ENCODE measurements at places on chromosomes 2 and 18.

- no peak for DNase-seq
Measured at GRCh38 chr2:227642656-227643055, 23.9 kb upstream of the SCYGR5 start.

DNA sequence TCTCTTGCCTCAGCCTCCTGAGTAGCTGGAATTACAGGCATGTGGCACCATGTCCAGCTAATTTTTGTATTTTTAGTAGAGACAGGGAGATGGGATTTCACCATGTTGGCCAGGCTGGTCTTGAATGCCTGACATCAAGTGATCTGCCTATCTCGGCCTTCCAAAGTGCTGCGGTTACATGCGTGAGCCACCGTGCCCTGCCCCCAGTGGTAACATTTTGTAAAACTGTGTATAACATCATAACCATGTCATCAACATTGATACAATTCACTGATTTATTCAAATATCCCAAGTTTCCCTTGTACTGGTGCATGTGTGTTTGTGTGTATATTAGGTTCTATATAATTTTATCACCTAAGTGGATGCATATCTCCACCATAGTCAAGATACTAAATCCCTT, 70.0 kb downstream of the PDCL3 start:
- DNase-seq, result no peak

GRCh38 chr2:151878655-151879563, 50.7 kb upstream of the ARL5A start:
- DNase-seq, result no peak

DNA sequence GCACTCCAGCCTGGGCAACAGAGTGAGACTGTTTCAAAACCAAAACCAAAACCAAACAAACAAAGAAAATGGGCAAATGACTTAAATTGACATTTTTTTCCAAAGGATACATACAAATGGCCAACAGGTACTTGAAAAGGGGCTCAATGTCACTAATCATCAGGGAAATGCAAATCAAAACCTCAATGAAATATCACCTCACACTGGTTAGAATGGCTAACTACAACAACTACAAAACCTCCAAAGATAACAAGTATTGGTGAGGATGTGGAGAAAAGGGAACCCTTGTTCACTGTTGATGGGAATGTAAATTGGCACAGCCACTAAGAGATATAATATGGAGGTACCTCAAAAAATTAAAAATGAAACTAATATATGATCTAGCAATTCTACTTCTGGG, 213.2 kb upstream of the HS6ST1 start:
- no peak for DNase-seq

GRCh38 chr18:39007031-39007902, 1441.7 kb upstream of the CELF4 start:
- no peak for DNase-seq

All from activated T-helper 2 cell treated with anti-CD3 and anti-CD28 coated beads, Interferon-gamma antibody, Interleukin-2, Interleukin-4, amounts not matched to agents 10 μg/mL and 5 μg/mL and 100 μg/mL, durations not matched to agents 14 hours and 24 hours and 36 hours (primary cell).